ENCODE measurements at places on chromosomes 1 and 21.

- peak; percentile 74 for DNase-seq
Observed at GRCh38 chr1:202807451-202807925, 733 bp downstream of the KDM5B start.

DNA sequence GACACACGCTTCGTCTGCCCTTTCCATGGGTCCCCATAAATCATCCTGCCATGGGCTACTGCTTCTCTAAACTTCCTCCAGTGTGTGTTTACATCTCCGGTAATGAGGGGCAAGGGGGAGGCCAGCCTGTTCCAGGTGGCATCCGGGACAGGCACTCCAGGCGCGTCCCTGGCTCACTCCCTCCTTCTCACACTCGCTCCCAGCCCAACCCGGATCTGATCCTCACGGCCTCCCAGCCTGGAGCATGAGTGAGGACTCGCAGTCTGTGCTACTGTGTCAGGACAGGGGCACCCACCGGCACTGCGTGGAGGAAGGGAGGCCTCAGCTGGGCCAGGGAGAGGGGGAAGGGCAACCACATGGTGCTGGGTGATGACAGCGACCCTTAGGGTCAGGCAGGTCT is 225.4 kb downstream of the TRABD2B start:
- no peak for DNase-seq

- no peak for DNase-seq
Observed at GRCh38 chr21:20783611-20784010, 214.6 kb upstream of the NCAM2 start.

- no peak for DNase-seq
Observed at GRCh38 chr21:41119901-41120300, 48.1 kb upstream of the BACE2 start.

DNA sequence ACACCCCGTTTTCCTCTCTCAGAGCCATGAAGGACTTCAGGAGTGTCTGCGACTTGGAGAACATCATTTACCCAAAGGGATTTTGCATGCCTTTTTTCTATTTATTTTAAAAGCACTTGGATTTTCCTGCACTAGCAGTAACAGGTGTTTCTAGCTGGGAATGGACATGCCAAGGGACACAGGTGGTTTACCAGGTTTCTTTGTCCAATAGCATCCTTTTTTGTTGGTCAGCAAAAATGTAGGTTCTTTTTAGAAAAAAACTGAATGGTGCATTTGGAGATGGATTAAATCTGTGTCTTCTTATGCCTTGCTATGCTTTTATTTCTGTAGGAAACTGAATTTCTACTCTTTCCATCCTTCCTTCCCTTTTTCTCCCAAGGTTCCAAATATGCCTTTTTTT is 132.8 kb upstream of the COL6A1 start:
- no peak for DNase-seq

- peak; percentile 45 for DNase-seq
Observed at GRCh38 chr1:2606881-2607621, 20.5 kb downstream of the PRXL2B start.

DNA sequence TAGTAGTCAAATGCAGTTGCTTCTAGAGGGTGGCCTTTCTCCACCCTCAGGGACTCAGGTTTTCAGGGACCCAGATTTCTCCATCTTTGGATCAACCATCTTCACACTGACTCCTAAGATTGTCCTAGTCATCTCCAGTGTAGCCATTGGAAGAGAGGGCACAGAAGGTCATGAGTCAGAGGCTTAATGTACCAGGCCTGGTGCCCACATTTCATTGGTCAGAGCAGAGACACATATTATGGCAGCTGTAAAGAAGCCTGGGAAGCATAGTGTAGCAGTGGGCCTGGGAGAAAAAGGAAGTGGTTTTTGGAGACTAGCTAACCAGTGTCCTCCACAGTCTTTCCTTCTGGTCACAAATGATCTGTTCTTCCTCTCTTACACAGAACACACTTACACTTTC is 122.5 kb downstream of the GIPC2 start:
- no peak for DNase-seq

GRCh38 chr1:23562137-23562876 is 3.0 kb upstream of the ID3 start:
- peak; percentile 97 for DNase-seq

- DNase-seq = no peak
Observed at GRCh38 chr1:242787968-242788367, 263.5 kb upstream of the PLD5 start.

- no peak for DNase-seq
Observed at GRCh38 chr1:24043345-24044032, 63.4 kb upstream of the SRSF10 start.

GRCh38 chr1:205989786-205990185 is 13.4 kb downstream of the RAB7B start:
- DNase-seq = no peak

GRCh38 chr21:45439161-45439872 is 34.4 kb downstream of the COL18A1 start:
- DNase-seq = peak; percentile 95

- DNase-seq = no peak
Observed at GRCh38 chr1:3736131-3736561, 16.1 kb upstream of the CCDC27 start.

- DNase-seq = no peak
Observed at GRCh38 chr1:93744299-93744988, 62.8 kb upstream of the BCAR3 start.

DNA sequence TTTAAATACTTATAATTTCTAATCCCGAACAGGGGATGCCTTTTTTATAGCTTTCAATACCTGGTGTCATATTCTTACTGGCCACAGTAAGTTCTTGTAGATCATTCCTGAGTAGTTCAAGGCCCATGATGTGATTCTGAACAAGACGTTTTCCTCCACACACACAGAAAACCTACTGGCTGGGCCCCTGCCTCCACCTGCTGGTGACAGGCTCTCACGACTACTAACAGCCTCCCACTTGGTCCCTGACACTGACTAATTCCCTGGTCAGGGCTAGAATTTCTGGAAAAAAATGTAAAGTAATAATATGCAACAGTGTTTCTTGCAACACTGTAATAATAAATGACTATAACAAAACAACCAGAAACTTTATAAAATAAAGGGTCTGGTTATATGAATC is 50.4 kb upstream of the RIPK4 start:
- peak; percentile 82 for DNase-seq

DNA sequence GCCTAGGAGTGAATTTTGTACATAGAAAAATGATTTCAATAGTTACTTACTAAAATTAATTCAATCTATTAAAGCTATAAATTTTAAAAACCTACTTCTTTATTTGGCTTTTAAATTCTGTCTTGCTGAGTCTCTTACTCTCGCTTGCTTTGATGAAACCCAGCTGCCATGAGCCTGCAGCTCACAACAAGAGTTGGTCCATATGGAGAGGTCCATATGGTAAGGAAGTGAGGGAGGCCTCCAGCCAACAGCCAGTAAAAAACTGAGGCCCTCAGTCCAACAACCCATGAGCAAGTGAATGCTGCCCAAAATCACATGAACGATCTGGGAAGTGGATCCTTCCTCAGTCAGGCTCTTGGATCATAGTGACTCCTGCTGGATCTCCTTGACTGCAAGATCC is 89.9 kb upstream of the CXADR start:
- DNase-seq = no peak

GRCh38 chr1:162916821-162917613 is 56.0 kb upstream of the CCDC190 start:
- DNase-seq = no peak

GRCh38 chr1:217524787-217525520 is 105.9 kb downstream of the GPATCH2 start:
- no peak for DNase-seq

DNA sequence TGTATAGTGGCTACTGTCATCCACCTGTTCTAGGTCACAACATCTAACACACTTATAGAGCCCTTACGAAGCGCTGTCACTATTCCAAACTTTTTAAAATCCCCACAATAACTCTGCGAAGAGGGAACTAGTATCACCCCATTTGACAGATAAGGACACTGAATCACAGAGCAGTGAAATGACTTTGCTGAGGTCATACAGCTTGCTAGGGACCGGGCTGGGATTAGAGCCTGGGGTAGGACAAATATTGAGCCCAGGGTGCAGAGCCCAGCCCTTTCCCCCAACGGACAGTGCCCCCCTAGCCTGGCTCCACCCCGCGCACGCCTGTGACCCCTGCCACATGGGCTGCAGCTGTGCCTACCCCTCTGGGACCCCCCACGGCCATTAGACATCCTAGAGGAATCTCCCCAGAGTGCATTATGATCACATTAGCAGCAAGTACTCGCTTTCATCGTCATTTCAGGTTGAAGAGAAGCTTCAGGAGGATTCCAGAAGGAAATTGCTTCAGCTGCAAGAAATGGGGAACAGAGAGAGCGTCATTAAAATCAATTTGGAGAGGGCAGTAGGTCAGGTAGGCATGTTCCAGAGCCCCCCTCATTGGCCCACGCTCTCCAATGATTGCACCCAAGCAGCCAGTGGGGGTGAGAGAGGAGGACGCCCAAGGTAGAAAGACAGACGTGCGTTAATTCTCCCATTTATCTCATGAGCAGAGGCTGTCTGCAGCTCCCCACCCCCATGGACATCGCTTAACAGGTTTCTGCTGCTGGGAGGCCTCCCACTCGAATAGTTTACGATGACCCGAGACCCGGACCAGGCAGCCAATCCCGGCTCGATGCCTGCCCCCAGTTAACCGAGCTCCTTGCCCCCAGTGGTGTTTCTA is 77.2 kb downstream of the FHAD1 start:
- DNase-seq = peak; percentile 66

GRCh38 chr1:17307329-17307728 is 668 bp upstream of the PADI4 start:
- no peak for DNase-seq

DNA sequence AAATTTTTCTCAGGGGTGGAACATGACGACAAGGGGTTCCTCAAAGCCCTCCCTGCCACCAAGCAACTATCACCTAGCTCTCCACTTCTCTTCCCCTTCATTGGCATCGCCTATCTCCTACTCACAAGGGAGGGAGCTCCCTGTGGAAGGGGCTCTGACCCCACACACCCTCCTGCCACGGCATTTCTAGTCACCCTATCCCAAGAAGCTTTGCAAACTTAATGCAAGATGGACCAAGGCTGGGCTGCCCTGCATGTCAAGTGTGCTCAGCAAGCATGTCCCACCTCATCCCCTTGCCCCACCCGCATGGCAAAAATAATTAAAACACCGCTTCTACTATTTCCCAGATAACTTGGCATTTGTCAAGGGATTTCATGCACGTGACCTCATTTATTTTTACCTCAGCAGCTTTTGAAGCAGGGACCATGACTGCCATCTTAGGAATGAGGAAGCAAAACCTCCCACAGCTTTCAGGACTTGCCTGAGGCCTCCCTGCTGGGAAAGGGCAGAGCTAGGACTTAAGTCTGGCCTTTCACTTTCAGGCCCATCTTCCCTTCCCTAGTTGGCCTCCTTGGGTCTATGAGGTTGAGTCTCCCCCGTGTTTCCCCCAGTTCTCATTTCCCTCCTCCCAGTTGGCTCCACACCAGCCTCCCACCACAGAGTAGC is 161.3 kb downstream of the TSEN15 start:
- DNase-seq = peak; percentile 59

DNA sequence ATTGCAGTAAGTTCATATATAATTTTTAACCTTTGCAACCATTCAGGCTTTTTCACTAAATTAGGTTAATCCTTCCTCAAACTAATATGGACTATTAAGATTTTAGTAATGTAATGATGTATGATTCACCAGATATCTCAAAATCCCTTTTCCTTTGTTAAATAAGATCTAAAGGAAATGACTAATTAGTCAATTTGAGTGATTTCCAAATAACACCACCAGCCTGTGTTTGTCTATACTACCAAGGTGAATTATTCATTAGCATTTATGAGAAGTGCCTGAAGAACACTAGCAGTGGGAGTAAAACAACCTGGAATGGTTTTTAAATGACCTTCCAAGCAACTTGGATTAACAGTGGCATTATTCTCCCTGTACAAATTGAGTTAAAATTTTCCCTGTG is 670.6 kb upstream of the PKN2 start:
- no peak for DNase-seq

DNA sequence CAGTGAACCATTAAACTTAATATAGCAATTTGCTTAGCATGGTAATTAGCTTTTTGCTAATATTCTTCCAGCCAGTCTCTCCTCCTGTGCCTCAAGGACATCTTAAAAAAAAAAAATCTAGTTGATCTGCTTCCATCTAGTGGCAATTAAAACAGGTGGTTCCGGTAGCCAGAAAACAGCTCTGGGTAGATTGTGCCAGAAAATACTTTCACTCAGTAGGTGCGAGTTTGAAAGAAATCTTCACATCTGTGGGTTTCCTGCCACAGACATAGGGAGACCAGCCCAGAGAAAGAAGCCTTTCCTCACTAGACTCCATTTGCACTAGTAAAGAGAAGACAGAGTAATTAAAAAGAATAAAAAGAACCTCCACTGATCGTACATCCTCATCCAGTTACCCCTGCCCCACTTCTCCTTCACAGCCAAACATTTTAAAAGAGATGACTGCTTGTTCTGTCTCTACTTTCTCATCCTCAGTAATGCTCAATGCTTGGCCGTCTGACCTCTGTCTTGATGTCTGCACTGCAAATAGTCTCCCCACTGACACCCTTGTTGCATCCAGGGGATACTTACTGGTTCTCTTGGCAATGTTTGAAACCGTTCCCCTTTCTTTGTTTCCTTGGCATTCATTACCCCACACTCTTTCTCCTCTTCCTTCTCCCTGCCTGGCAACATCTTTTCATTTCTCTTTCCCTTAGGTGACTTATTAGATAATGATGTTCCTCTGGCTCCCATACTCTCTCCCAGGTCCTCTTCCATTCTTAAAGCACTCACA is 16.9 kb downstream of the SELL start:
- DNase-seq = no peak

DNA sequence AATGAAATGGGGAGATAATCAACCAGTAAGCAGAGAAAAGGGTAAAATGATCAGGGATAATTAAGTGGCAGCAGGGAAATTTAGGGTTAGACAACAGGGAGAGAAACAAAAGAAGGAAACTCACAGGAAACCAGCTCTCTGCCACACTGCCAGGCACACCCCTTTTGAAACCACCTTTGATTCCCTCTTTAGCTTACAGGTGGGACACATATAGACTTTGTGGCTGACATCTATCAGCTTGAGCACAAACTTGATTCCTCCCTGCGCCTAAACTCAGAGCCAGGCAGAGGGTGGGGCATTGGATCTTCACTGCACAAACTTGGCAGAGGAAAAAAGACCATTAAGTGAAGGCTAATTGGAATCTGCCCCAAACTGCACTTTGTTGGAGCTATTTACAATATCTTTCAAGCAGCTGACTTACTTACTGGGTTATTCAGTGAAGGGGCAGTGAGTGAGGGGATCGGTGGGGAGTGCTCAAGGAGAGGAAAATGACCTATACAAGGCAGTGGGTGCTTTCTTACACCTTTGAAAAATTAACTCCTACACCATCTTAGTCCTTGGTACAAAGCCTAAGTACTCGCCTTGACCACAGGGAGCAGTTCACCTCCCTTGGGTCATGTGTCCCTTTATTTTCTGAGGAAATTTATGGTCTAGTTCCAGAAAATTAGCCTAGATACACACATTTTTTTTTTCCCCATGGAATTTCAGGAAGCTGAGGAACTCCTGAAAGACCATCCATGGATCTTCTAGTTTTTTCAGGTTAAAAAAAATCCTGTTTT is 60.2 kb downstream of the PBX1 start:
- no peak for DNase-seq

GRCh38 chr1:192967211-192967877 is 91.8 kb downstream of the UCHL5 start:
- DNase-seq = no peak

Measured in endodermal cell (in vitro differentiated cells).